ENCODE measurements at places on chromosomes 13 and 19.

DNA sequence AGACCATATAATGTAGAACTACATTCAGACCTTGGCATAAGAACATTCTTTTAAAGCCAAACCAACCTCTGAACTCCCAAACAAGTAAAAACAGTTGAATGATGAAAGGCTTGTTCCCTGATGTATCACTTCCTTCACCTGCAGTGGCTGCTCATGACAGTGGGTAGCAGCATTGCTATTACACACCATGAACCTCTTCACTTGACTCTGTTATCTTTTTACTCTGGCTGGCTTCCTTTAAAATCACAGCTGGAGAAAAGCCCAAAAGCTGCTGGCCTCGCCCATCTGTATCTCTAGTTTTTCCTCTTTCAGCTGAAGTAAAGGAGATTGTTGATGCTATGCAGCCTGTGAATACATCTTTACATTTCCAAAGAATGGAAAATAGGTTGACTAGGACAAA is 22.6 kb downstream of the THSD1 start:
- no peak for DNase-seq

DNA sequence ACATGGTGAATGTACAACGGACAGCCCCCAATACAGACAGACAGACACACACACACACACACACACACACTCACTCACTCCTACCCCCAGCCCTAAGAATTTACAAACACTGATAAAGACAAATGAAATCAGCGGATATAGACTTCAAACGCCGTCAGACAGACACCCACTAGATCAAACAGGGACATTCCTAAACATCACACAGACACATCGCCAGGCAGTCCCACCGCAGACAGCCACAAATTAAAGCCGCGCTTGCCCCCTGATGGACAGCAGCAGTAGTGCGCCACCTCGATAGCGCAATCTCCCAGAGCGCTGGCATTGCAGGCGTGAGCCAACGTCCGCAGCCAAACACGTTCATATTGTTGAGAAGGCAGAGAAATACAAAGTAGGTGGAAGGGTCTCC is 24.7 kb upstream of the ADGRE1 start:
- DNase-seq = peak; percentile 53

GRCh38 chr19:17686023-17686521 is 2.1 kb downstream of the UNC13A start:
- DNase-seq = no peak

DNA sequence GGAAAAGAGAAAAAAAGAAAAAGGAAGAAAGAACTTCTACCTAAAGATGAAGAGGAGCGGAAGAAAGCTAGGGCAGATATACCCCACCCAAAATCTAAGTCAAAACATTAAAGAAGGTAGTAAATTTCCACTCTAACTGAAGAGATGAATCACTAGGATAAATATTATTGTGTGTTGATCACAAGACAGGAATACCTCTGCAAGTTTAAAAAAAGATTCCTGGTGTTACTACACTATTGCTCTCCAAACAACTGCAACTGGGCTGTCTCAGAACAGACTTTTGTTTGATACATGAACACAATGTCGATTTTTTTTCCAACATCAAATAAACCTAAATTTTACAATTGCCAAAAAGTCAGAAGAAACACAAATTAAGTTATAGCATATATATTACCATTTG is 6.8 kb downstream of the HSPH1 start:
- no peak for DNase-seq

DNA sequence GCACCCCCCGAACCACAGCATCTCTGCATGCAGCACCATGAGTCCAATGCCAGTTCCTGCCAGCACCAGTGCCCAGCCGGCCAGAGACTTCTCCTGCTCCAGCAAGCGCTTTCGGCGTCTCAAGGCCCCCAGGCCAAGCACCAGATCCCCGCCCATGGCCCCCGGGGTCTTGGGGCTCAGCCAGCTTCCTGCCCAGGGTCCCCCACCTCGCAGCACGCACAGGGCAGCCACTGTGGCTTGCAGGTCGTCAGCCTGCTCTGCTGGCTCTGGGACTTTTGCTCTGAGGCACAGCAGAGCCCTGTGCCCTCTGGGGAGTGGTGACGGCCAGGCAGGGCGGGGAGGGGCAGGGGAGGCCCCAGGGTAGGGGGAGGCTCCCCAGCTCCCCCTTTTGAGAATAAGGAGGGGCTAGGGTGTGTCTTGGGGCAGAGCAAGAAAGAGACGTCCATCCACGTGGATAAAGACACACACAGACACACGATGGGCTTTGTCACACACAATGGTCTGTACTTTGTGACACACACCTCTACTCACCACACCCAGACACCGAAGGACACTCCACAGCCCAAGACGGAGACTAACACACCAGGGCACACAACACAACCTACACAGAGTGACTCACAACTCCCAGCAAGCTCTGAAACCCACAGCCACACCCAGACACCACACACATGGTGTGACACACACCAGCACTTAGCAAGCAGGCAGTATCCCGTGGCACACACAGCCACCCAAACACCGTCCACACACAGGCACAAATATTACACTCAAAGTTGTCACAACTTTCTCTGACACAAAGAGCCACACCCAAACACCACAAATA is at the start of gene KCNN4:
TSS of gene KCNN4 (minus strand) at position 268 of the 820 bp plus-strand sequence. CDS start at position 156, 112 bp downstream.
- DNase-seq = no peak

DNA sequence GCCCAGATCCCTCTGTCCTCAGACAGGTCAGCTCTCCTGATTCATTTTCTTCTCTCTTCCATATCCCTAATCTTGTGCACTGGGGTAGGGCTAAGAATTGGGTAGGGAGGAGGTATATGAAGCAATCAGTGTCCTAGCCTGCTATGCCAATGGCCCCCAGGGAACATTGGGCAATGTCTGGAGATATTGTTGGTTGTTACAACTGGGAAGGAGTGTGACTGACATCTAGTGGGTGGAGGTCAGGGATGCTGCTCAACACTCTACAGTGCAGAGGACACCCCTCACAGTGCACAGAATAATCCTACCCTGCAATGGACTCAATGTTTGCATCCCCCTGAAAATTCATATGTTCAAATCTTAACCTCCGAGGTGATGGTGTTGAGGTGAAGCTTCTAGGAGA is 57.5 kb downstream of the CPAMD8 start:
- no peak for DNase-seq

DNA sequence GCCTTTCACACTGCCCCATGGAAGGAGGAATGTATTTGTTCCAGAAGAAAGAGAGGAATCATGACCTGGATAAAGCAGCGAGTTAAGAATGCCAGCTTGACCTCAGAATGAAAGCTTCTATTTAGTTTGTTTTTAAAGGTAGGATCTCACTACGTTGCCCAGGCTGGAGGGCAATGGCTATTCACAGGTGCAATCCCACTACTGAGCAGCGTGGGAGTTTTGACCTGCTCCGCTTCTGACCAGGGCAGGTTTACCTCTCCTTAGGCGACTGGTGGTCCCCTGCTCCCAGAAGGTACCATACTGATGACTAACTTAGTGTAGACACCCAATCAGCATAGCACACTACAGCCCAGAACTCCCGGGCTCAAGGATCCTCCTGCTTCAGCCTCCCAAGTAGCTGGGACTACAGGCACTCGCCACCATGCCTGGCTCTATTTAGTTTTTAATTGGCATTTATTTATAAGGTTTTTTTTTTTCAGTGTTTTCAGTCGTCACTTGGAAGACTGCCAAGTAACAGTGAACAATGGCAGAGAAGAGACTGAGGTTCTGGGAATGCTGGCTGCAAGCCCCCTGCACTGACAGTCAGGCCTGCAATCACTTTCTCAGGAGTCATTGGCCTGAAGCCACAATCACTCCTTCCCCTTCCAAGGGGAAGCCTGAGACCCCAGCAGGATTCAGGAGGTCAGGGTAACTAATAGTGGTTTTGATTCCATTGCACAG is 73.1 kb downstream of the EPS15L1 start:
- DNase-seq = no peak

- DNase-seq = no peak
These were observed 32.2 kb downstream of the SLC10A2 start for GRCh38 chr13:103033999-103034398.

DNA sequence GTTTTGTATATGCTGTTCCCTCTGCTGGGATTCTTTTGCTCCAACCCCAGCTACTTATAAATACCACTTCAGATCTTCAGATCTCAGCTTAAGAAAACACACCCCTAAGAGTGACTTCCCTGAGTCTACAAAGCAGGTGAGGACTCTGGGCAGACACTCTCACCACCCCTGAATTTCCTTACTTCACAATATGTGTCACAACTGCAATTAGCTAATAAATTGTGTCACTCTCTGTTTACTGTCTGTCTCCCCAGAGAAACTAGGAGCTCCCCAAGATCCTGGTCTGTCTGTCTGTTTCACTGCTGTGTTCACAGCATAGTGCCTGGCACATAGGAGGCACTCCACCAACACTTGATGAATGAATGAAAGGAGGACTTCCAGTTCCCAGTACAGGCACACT is 14.4 kb downstream of the CEBPA start:
- no peak for DNase-seq

All from fibroblast of skin of left biceps (primary cell).